Natural killer cell treated with Interleukin-12 subunit alpha and Interleukin-12 subunit beta and Interleukin-15 and Interleukin-18, amount 100 ng/mL, for 72 hours (primary cell): ENCODE measurements at places on chromosomes 5 and 9. TPM values are rescaled to one million over a fixed set of nuclear protein-coding genes. Genes with fewer than 3 reads are reported as not detected.

DNA sequence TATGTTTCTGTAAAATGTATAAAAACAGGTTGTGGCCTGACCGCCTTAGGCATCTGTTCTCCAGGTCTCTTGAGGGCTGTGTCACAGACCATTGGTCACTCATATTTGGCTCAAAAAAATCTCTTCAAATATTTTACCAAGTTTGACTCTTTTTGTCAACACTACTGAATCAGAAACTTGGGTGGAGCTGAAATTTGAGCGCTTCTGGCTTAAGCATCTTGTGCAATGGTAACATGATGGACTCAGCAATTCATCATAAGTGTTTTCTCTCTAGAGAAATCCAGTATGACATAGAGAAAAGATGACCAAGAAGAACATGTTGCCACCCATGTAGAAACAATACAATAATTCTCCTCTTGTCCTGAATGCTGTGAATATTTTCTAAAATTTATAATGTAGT is 387.9 kb downstream of the MAT2B start:
- H3K27me3 ChIP-seq, result no peaks in the 10 kb centered on the region
- no peak overlapping the region for H3K27ac ChIP-seq
- H3K36me3 ChIP-seq, result no peaks in the 10 kb centered on the region
- DNase-seq, result no peak
- H3K4me1 ChIP-seq, result peaks cover 7% of the 10 kb centered on the region

- peak overlapping the region; percentile 11 for H3K4me3 ChIP-seq
- no peak for DNase-seq
- H3K27me3 ChIP-seq, result no peaks in the 10 kb centered on the region
- peaks cover 10% of the 10 kb centered on the region for H3K36me3 ChIP-seq
- H3K4me1 ChIP-seq, result peaks cover 32% of the 10 kb centered on the region
- peak overlapping the region; percentile 15 for H3K27ac ChIP-seq
Measured at GRCh38 chr5:87282269-87282668, 14.6 kb downstream of the RASA1 start.

- no peak for DNase-seq
- H3K36me3 ChIP-seq, result no peaks in the 10 kb centered on the region
- no peaks in the 10 kb centered on the region for H3K27me3 ChIP-seq
- H3K27ac ChIP-seq, result no peak overlapping the region
- no peak overlapping the region for H3K4me3 ChIP-seq
Measured at GRCh38 chr9:81032831-81033230, 656.5 kb downstream of the TLE1 start.

GRCh38 chr5:80959768-80960442 is at the start of gene RASGRF2:
Gene RASGRF2, plus strand, starts transcription at chr5:80960363. Its CDS starts 376 bp downstream, at chr5:80960739.
- H3K27ac ChIP-seq, result peak within 1 kb of the TSS; percentile 55
- peaks cover 12% of the 10 kb centered on the region for H3K36me3 ChIP-seq
- peaks cover 43% of the 10 kb centered on the region for H3K27me3 ChIP-seq
- H3K4me1 ChIP-seq, result peaks cover 45% of the 10 kb centered on the region
- H3K4me3 ChIP-seq, result peak within 1 kb of the TSS; percentile 96

- peaks cover 17% of the 10 kb centered on the region for H3K4me1 ChIP-seq
- no peak overlapping the region for H3K4me3 ChIP-seq
- H3K27ac ChIP-seq, result no peak overlapping the region
- H3K27me3 ChIP-seq, result no peaks in the 10 kb centered on the region
Measured at GRCh38 chr5:172905346-172906140, 53.7 kb upstream of the RPL26L1 start.

DNA sequence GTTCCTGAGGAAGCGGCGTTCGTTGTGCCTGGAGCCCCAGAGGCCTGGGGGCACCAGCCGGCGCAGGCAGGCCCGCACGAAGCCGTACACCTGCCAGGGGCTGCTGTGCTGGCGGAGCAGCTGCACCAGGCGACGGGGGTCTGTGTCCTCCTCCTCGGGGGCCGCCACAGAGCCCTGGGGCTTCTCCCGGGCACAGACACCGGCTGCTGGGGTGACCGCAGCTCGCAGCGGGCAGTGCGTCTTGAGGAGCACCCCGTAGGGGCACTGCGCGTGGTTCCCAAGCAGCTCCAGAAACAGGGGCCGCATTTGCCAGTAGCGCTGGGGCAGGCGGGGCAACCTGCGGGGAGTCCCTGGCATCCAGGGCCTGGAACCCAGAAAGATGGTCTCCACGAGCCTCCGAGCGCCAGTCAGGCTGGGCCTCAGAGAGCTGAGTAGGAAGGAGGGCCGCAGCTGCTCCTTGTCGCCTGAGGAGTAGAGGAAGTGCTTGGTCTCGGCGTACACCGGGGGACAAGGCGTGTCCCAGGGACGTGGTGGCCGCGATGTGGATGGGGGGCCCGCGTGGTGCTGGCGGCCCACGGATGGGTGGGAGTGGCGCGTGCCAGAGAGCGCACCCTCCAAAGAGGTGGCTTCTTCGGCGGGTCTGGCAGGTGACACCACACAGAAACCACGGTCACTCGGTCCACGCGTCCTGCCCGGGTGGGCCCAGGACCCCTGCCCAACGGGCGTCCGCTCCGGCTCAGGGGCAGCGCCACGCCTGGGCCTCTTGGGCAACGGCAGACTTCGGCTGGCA is 1.3 kb downstream of the TERT start:
- no peak for DNase-seq
- H3K27ac ChIP-seq, result no peak overlapping the region
- H3K36me3 ChIP-seq, result no peaks in the 10 kb centered on the region
- H3K27me3 ChIP-seq, result peaks cover 11% of the 10 kb centered on the region

NR5A1 gene
- total RNA-seq, result not detected
